ENCODE measurements at places on chromosomes 11 and 22.

- no peak for DNase-seq
Measured at GRCh38 chr11:3126207-3126865, 38.8 kb downstream of the OSBPL5 start.

DNA sequence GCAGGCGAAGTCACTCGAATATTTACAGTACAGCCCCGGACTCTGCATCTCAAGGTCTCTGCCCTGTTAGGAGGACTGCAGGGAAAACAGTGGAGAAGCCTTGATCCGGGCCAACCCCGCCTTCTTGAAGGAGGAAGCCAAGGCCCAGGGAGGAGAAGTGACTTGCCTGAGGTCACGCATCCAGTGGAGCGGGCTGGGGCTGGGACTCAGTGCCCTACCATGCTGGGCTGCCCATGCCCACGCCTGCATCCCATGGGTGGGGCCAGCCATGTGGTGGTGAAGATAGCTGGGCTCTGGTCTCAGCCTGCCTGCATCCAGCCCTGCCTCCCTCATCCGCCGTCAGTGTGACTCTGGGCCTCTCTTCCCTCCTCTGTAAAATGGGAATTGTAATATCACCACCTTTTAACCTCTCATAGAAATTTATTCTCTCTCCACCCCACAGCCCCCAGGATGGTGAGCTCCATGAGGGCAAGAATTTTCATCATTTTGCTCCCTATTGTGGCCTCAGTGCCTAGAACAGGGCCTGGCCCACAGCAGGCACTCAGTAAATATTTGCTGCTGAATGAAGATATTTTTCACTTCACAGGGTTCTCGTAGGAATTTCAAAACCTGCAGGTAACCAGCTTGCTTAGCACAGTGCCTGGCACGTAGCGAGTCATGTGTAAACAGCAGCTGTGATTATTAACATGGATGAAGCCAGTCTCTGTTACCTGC, 57.3 kb downstream of the OTOG start:
- DNase-seq = peak; percentile 47

DNA sequence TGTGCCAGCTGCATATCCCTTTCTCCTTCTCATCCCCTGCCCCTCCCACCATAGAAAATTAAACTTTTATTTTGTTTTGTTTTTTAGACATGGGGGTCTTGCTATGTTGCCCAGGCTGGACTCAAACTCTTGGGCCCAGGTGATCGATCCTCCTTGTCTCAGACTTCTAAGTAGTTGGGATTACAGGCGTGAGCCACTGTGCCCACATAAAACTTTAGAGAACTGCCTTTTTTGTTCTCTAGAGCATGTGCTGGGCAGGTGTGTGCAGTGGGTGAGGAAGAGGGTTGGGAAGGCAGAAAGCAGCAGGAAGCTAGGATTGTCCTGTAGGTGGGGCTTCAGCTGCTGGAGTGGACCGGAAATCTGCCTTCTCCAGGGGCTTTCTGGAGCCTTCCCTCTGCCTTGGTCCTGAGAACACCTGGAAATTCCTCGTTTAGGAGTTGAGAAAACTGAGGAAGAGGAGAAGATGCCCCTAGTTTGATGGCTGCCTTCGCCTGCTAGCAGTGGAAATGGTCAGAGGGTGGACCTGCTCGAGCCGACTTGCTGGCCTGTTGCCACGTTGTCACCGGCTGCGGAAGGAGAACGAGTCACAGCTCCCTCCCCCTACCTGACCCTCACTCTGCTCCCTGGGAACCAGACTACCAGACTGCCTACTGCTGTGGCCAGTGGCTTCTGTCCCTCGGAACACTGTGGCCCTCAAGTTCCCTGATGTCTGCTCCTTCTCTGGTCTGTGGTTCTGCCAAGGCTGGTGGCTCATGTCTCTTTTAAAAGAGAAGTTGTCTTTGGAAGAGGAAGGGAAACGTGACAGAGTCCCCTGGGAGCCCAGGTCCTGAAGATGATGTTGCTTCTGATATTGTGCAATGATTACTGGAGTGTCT, 4.0 kb downstream of the ST14 start:
- DNase-seq = no peak

DNA sequence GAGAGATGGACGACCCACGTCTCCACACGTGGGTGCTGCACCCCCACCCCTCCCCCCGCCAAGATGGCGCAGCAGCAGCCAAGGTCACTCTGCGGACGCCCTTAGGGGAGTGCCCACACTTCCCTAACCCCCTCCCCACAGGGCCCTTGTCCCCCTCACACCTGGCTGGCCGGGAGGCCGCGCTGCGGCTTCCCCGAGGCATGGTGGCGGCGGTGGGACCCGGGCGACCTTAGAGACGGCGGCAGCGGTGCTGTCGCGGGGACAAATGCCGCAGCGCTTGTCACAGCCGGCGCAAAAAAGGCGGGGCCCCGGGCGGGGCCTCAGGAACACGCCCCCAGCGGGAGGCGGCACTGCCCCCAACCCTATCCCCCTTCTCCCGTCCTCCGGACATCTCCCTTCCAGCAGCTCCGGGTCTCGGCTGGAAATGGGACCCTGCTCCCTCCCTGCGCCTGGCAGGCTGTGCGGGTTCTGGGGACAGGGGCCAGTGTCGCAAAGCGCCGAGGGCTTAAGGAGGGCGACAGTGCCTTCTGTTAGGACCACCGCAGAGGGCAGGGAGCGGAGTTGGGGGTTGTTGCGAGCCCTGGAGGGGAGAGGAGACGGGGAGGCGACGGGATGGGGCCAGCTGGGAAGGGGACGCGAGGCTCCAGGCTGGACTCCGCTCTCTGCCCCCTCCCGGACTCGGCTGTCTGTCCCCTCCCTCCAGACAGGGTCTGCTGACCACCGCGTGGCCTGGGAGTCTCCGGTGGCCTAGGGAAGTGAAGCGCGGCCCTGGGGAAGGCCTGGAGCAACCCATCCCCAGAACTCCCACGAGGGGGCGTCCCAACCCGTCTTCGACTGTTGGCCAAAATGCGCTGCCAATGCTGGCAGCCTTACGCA, at the start of gene CHCHD10:
CHCHD10 (minus strand) TSS at position 300 of the 876 bp plus-strand sequence; CDS start at position 202, 98 bp downstream.
- DNase-seq = peak; percentile 89

GRCh38 chr11:128467610-128468041, 119.7 kb downstream of the ETS1 start:
- DNase-seq = no peak

GRCh38 chr11:35721651-35722282, 59.2 kb downstream of the TRIM44 start:
- DNase-seq = no peak

- no peak for DNase-seq
Measured at GRCh38 chr11:110929129-110929528, 216.9 kb upstream of the ARHGAP20 start.

GRCh38 chr22:22863001-22863400, 24.6 kb upstream of the IGLL5 start:
- no peak for DNase-seq

- no peak for DNase-seq
Measured at GRCh38 chr22:24845041-24845898, 39.3 kb downstream of the SGSM1 start.

GRCh38 chr11:33682019-33682418, 18.6 kb downstream of the C11orf91 start:
- no peak for DNase-seq

DNA sequence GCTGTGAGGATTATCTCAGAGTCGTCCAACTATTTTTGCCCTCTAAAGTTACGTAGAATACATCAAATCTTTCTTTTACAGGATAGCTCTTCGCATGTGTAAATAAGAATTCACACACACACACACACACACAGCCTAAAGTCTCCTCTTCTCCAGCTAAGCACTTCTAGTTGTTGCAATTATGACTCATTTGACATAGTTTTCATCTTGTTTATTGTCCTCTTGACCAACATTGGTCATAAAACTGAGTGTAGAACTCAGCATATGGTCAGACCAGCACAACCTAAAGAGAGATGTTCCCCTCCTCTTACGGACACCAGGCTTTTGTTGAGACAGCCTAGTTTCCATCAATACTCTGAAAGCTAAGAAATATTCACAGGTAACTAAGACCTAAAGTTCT, 234.2 kb downstream of the BLID start:
- no peak for DNase-seq

DNA sequence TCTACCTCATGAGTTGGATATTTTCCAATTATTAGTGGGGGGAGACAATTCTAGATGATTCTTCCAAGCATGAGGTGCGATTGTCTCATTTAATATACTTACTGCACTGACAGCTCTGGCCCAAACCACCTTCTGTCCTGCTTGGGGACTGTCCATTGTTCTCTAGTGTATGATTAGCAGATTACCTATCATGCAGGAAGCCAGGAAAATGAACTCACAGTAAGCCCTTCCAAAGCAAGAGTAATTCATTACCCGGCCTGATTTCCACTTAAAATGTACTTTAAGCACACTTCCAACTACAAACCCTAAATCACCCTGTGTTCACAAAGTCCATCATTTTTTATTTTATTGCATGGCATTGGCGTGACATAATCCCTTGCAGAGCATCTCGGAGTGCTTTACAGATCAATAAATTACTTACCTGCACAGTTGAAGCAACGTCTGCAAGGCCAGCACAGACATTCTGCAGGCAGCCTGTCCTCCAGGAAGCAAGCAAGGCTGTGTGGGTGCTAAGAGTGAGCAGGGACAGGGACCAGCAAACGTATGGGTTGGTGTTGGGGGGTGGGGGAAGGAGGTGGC, 838.2 kb downstream of the NTM start:
- no peak for DNase-seq
